Cortex of kidney (tissue), 1 donor: ENCODE measurements at places on chromosomes 13 and 19.

DNA sequence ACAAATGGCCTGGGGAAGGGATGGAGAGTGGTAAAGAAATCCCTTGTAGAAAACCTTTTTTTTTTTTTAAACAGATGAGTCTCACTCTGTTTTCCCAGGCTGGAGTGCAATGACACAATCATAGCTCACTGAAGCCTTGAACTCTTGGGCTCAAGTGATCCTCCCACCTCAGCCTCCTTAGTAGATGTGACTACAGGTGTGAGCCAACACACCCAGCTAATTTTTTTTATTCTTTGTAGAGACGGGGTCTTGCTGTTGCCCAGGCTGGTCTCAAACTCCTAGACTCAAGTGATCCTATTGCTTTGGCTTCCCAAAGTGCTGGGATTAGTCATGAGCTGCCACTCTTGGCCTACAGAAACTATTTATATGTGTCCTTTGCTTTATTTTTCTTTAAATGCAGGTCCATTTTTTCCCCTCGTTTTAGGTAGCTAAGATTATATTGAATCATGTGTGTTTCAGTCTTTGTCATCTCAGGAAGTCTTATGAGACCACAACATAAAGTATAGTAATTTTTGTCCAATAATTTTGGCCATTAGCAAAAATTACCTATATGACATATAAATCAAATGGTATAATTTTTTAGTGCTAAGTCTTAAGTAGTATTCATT lies 10.5 kb downstream of the LPAR6 start:
- no peak for DNase-seq

GRCh38 chr13:21175656-21176214 lies 617 bp downstream of the SKA3 start:
- no peak for DNase-seq

- DNase-seq: no peak
Measured at GRCh38 chr19:54391589-54392061, 23.6 kb upstream of the TTYH1 start.

DNA sequence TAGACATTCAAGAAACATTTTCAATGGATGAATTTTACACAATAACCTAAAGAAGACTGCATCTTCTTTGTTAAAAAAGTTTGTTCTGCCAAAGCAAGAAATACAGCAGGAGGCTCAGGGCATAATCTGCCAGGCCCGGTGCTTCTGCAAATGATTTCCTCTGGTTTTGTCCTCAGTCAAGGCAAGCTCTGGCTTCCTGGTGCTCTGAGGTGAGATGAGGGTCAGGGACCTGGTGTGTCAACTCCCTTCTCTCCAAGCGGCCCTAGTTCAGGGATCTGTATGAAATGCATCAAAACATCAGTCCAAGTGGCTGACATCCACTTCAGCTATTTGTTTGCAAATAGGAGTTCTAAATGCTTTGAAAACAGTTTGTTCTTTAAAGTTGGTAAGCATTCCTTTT lies 31.6 kb downstream of the LACC1 start:
- DNase-seq: no peak

DNA sequence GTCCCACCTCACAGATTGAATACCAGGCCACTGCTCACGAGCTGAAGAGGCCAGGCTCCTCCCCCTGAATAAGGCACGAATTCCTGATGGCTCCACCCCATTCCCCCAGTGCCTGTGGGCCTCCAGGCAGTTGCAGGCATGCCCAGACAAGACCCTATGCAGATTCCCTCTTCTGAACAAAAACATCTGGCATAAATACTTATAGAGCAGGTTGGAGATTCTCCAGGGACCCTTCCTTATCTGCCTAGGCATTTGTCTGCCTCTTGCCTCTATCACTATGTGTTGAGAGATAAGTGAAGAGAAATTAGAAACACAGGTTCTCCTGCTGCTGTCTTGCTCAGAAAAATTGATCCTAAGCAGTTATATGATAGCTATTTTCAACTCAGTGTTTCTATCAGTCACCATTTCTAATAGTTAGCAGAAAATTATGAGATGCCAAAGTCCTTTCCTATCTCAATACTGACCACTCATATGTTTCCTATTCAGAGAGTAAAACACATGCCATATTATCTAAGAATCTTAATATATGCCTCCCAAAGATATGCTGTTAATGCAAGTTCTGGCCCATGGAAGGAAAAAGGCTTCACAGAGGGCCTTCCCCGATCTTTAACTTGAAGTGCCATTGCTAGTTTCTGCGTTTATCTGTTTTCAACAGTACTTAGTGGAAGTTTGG lies 364.0 kb downstream of the KCTD12 start:
- no peak for DNase-seq

GRCh38 chr13:110392510-110393240 lies 85.6 kb downstream of the COL4A2 start:
- no peak for DNase-seq

- DNase-seq: no peak
Measured at GRCh38 chr13:59747529-59747928, 416.2 kb downstream of the DIAPH3 start.

DNA sequence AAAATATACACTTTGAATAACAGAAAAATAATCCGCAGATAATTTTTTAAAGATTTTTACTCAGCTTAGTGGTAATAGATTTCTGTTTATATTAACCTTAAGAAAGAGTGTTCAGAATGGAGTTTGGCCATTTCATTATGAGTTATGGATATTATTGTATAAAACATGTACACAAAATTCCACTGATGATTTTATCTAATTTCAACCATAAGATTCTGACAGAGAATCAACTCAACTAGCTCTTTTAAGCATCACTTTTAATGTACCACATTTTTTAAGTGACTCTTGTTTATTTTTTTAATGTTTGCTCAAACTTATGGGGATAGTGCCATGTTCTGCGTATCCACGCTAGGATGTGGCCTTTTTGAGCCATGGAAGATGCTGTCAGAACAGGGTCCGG lies 75.7 kb downstream of the COL4A2 start:
- DNase-seq: no peak

DNA sequence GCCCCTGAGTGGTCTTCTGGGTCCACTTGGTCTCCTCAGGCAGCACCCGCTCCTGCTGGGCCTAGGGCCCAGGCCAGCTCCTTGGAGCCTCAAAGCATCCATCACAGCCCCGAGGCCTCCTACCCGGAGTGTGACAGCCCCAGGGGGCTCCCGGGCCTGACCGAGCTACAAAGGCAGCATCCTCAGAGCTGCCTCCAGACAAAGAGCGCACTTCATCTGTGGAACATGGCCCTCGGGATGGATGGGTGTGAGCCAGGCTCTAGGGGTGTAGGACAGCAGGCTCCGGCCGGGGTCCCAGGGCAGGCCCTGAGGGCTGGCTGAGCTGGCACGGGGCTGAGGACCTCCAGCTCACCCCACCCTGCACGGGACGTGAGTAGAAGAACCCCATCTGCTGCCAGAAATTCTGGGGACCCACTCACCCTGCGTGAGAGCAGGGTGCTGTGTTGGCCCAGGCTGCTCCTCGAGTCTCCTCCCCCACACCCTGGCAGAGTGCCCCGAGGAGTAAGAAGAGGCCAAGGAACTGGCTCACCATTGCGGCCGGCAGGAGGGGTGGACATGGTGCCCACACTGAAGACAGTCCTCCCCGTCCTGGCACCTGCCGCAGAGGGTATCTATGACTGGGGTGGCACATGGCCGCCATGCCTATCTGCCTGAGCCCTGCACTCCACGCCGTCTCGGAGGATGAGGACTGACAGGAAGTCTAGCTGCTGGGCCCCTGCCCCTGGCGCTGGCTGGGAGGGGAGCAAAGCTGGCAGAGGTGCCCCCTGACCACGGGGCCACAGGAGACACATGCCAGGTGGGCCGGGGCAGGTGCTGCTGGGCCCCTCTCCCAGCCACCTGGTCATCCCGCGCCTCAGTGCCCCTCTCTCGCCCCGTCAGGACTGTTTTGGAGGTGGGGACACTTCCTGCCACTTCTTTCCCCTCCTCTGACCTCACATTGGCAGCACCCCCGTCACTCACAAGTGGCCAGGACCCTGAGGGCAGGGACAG lies 22.3 kb downstream of the CEBPG start:
- DNase-seq: no peak

DNA sequence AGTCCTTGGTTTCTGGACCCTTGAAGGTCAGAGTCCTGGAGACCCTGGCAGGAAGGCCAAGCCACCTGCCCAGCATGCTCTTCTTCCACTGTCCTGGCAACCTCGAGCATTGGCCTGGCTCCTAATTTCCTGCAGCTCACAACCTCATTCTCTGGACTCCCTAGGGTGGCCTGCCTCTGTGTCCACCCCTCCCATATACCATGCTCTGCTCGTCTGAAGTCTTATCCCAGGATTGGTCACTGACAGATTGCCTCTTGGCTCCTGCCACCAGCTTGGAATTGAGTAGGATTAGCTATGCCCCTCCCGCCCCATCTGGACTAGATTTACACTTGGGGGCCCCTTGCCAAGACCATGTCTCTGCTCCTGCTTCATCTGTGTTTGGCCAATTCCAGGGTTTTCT lies 17.1 kb upstream of the WASF3 start:
- no peak for DNase-seq

GRCh38 chr13:47454986-47455385 lies 546.1 kb downstream of the SUCLA2 start:
- DNase-seq: no peak

- DNase-seq: no peak
Measured at GRCh38 chr19:16814526-16815100, 14.6 kb upstream of the SIN3B start.

DNA sequence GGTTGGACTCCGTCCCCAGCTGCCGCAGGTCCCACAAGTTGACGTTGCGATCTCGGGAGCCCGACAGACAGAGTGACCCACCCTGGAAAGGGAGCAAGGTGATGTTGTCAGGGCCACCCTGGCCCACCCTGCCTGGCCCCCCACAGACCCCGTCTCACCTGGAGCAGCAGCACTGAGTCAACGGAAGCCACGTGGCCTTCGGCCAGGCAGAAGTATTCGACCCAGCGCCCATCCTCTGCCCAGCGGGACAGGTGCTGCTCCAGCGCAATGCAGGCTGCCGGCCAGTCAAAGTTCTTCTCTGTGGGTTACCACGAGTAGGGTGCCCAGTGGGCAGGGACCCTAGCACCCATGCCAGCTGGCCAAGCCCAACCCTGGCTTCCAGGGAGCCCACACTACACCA lies 1.8 kb downstream of the FBXW9 start:
- no peak for DNase-seq
